Stimulated activated naive CD8-positive, alpha-beta T cell treated with anti-CD3 and anti-CD28 coated beads, Interleukin-15, Interleukin-2, amounts not matched to agents 100 U/mL and 50 U/mL, for 24 hours (primary cell): ENCODE measurements at places on chromosomes 3 and 15.

DNA sequence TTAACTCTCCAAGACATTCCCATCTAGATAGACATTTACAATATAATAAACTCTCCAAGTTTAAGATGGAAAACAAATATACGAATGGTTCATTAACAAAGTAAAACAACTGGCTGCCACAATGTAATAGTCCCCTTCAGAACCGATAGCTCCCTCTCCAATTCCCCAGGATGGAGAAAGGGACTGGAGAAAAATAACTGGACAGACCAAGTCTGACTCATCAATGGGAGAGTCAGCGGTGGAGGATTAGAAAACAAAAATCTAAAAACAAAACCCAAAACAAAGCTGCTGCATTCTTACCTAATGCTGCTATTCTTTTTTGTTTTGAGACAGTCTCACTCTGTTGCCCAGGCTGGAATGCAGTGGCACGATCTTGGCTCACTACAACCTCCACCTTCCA is 468.1 kb downstream of the SHQ1 start:
- DNase-seq, result no peak

- no peak for DNase-seq
These were observed 6.6 kb downstream of the DTWD1 start for GRCh38 chr15:49627407-49627877.

- no peak for DNase-seq
These were observed 189.0 kb downstream of the STT3B start for GRCh38 chr3:31721676-31722075.

DNA sequence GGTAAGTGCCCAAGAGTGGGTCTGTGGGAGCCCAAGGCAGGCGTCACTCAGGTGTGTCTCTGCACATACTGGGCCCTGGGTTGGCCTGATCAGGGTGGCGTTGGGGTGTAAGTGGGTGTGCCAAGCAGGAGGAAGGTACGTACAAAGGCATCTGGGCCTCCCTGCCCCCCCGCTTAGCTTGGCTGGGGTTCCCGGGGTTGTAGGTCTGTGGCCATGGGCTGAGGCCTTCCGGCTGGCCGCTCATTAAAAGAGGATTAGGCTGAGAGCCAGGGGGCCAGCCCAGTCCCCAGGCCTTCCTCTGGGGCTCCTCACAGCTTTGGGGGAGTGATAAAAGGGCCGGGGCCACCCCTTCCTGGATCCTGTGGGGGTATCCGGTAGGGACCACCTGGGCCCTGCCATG is 13.3 kb downstream of the SEMA3F start:
- DNase-seq, result no peak

DNA sequence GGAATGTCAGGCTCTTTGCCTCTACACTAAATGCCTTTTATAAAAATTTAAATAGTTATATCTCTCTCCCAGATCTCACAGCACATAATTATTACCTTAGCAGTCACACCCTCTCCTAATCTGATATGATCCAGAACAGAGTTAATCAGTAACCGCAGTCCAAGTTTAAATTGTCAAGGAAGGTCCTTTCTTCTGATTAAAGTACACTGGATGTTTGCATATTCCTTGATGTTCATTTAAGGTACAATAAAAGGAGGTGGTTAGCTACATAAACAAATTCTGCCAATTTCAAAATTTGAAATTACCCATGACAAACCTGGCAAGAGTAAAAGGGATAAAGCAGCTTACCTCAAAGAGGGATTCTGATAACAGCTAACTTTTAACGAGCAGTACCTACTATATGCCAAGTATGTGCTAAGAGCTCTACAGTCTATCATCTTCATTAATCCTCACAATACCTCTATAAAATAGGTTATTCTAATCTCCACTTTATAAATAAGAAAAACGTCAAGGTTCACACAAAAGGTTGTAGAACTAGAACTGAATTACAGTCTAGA is 4.3 kb downstream of the GOLIM4 start:
- DNase-seq, result no peak

- no peak for DNase-seq
These were observed 23.3 kb upstream of the HEG1 start for GRCh38 chr3:125078951-125079674.

GRCh38 chr3:107868449-107868848 is 222.4 kb downstream of the CD47 start:
- no peak for DNase-seq

- DNase-seq, result peak; percentile 65
These were observed 45.8 kb upstream of the SEC13 start for GRCh38 chr3:10366651-10367101.

GRCh38 chr3:151107701-151108100 is 22.2 kb downstream of the MED12L start:
- DNase-seq, result no peak

GRCh38 chr3:73225991-73226390 is 164.5 kb downstream of the EBLN2 start:
- no peak for DNase-seq

GRCh38 chr15:29822100-29822683 is at the start of gene TJP1:
TJP1 (minus strand) TSS chr15:29822468; CDS start chr15:29822028, 440 bp downstream.
- no peak for DNase-seq

DNA sequence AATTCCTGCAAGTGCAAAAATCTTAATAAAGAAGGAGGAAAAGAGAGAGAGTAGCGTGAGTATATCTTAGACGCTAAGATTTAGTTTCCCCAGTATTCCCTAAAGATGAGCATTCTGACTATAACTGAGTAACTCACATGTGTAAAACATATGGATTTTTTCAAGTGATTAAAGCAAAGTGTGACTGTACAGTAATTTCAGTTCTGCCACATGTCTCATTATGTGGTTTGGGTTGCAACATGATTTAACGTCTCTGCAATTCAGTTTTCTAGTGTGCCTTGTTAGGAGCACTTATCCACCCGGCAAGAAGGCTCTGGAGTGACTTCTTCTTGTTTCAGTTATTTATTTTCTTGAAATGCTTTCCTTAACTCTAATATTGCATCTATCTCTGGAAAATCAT is 514.1 kb downstream of the ROBO1 start:
- no peak for DNase-seq

- no peak for DNase-seq
These were observed 1007.7 kb upstream of the SEMA6D start for GRCh38 chr15:46709460-46710083.

GRCh38 chr3:177104299-177104992 is 92.8 kb downstream of the TBL1XR1 start:
- DNase-seq, result no peak
